Stimulated activated CD8-positive, alpha-beta memory T cell treated with anti-CD3 and anti-CD28 coated beads, Interleukin-7, amount 100 ng/mL, for 4 hours (primary cell): ENCODE measurements at places on chromosomes 4 and X.

DNA sequence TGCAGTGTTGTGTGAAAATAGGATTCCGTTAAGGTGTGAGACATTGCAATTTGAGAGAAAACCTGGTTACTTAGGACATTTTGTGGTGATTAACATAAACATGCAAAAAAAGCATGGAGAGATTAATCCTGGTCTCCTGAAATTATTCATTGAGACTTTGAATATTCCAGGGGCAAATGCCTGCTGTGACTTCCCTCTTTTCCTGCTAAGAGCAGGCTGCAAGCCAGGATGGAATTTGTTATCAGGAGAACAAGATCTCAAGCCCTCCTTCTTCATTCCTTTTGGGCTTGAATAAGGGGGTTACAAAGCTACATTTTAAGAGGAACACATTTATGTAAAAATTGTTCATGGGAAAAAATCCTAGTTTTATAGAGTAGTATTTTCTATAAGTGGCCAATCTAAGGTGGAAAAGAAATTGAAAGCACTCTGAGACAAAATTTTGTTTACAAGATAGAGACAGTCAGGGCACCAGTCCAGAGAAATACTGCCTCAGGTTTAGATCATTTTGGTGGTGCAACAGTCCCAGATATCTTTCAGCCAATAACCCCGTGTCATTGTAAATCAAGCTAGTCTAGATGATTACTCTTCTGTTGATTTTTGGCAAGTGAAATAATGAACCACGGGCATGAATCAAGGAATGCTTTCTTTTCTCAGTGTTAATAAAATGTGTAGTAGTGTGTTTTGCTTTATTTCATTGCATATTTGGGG is 1528.3 kb upstream of the AGA start:
- DNase-seq: no peak

DNA sequence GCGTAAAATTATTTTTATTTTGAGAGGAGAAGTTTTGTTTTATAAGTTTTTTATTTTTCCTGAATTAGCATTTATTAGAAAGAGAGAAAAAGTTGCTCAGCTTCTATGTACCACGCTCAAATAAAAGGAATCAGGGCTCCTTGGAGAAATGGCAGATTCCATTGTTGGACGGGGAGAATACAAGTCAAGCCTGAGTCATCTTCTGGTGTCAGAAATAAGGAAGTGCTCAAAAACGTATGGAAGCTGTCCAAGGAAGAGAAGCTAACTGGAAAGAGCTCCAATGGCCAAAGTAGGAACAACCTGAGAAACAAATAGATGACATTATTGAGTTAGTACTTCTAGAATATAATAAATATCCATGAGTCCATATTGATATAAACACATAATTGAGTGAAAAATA is 89.3 kb upstream of the NEIL3 start:
- no peak for DNase-seq

GRCh38 chrX:141839856-141840255 is 1.7 kb downstream of the MAGEC3 start:
- DNase-seq: no peak

- no peak for DNase-seq
Observed at GRCh38 chr4:143699331-143700045, 987 bp downstream of the FREM3 start.

- DNase-seq: no peak
Observed at GRCh38 chr4:152971053-152971452, 34.9 kb downstream of the FHDC1 start.

GRCh38 chr4:16045687-16046086 is 38.1 kb downstream of the PROM1 start:
- no peak for DNase-seq

- DNase-seq: no peak
Observed at GRCh38 chr4:106266201-106266600, 49.8 kb downstream of the TBCK start.

- DNase-seq: no peak
Observed at GRCh38 chrX:71241301-71241700, 12.6 kb downstream of the ZMYM3 start.

DNA sequence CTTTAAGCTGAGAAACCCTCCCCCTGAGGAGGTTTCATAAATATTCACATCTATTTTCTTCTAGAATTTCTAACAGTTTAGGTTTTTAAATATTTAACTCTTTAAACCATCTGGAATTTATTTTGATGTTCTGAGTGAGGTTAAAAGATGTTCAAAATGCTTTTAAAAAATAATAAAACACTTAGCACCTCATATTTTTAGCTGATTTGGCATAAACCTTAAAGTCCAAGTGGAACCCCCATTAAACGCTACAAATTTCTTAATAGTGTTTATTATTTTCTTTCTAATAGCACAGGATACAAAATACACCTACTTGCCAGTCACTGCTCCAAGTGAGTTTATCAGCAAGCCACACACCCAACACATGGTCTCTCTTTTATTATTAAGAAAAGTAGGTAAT is 277.2 kb downstream of the QDPR start:
- DNase-seq: no peak

GRCh38 chr4:5409972-5410618 is 298.3 kb downstream of the EVC2 start:
- DNase-seq: no peak

DNA sequence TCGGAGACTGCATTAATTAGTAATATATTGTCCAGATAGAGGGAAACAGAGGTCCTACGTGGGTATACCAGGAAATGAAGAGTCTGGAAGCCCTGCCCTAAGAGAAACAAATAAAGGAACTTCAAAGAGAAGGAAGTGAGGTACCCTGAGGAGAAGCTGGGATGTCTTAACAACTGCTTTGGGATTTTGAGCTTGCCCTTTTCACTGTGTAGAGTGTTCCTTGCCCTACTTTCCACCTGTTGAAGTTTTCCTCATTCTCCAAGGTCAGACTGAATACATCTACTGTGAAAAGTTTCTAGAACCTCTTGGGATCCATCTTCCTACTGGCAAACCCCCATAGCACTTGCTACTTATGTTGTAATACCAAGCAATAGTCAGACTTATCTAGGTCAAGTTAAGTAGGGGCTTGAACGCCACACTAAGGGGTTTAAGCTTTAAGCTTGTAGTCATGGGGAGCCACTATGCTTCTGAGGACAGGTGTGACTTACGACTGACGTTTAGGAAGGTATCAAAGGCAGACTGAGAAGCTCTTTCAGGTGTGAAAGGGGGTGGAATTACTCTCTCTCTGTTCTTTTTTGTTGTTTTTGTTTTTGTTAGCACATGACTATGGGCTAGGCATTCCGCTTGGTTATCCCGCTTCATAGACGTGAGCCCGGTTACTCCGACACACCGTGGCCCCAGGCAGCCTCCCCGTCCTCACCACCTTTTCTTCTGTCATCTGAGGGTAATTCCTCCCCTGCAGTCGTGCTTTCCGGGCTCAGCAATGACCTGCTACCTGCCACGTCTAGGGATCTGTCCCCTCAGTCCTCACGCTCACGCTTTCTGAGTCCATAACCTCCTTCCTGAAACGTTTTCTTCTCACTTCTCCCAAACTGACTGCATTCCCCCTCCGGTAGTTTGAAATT is 959 bp upstream of the REST start:
- no peak for DNase-seq
